Keratinocyte (primary cell): ENCODE measurements at places on chromosomes 6 and 20. TPM values are rescaled to one million over a fixed set of nuclear protein-coding genes. Genes with fewer than 3 reads are reported as not detected.

DNA sequence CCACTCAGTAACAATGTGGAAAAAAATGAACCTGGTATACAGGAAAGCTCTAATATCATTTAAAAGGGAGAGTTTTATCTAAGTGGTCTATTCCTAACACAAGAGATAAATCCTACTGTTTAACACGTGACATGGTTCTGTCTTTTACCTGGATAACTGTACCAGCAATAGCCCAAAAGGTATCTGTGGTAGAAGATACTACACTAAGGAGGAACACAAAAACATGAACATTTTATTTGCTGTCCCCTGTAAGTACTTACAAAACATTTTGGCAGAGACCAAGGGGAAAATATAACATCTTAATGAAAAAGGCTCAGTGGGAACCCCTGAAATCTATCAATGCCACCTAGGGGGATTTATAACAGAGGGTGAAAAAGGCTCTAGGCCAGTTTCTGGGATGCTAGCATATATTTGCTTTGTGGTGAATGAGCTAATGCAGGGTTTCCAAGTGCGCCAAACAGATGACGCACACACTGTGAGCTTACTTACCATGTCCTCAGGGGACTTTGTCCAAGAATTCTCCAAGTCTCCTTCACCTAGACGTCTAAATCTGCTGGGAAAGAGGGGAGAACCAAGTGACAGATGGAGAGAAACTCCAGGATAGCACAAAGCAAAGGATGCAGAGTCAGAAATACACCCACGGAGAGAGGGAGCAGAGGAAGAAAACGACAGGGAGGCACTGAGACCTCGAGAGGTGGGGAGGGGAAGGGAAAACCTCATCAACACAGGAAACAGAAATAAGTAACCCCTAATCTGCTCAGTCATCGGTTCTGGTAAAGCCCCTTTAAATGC, 147.9 kb upstream of the PRND start:
- H3K27me3 ChIP-seq = no peaks in the 10 kb centered on the region
- no peaks in the 10 kb centered on the region for H3K36me3 ChIP-seq
- no peaks in the 10 kb centered on the region for H3K4me1 ChIP-seq
- H3K27ac ChIP-seq = no peak overlapping the region

Gene BTNL2
- polyA plus RNA-seq = not detected in 3 replicates

Gene SAMD3
- polyA plus RNA-seq = 2.9 to 7.0 TPM (median 5.4 TPM) in 3 replicates

DNA sequence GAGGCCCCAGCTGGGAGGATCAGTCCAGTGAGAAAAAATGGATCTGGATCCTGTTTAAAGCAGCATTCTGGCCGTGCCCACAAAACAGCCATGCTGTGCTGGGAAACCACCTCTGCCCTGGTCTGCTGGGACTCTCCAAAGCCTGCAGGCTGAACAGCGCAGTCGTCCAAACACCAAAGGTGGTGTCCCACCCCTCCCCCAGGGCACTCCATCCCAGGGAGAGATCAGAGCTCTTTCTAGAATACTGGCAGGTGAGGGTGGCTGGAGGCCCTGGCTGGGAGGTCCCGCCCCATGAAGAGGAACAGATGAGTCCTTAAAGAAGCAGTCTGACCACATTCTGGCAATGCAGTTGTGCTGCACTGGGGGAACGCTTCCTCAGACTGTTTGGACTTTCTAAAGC, 84.6 kb downstream of the MRAP2 start:
- H3K27ac ChIP-seq = no peak overlapping the region
- no peaks in the 10 kb centered on the region for H3K4me1 ChIP-seq
- DNase-seq = no peak

Gene EDN3
- polyA plus RNA-seq = not detected in 3 replicates

DNA sequence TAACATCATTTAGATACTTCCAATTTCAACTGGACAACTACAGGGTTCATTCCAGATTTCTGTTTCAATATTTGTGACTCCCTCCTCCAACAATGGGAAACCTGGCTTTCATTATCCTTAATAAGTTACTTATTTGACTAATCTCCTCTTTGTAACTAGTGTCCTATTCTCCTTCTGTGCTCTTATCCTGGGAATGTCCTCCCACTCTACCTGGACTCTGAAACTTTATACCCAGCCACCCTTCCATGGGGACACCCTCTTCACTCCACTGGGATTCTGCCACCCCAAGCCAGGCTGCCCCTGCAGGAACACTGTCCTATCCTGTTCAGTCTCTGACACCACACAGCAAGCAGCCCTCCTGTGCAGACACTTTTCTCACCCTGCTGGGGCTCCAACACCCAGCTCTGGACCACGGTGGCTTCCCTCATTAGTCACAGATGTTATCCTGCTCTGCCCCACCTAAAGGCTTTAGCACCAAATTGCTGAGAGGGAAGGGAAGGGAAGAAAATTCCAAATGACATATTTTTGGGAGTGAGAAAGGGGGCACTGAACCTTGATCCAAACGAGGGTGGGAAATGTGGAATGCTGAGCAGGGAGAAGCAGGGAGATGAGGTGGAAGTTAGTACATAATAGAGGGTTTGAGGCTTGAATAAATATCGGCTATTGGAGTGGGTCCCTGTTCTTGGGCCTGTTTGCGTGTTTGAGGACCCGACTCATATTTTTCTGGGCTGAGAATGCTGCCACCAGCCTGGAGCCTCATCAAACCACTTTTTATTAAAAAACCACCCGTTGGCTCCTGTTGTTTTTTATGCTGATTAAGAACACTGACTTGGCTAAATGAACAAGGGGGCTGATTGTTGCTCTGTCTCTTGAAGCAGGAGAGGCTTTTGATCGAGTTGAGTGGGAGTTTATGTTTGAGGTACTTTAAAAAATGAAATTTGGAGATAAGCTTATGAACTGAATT, 54.0 kb upstream of the AKIRIN2 start:
- no peak overlapping the region for H3K4me3 ChIP-seq
- peaks cover 4% of the 10 kb centered on the region for H3K4me1 ChIP-seq
- H3K27me3 ChIP-seq = no peaks in the 10 kb centered on the region
- H3K27ac ChIP-seq = no peak overlapping the region
- DNase-seq = no peak

- DNase-seq = no peak
- no peaks in the 10 kb centered on the region for H3K27me3 ChIP-seq
- peaks cover 25% of the 10 kb centered on the region for H3K4me1 ChIP-seq
- H3K4me3 ChIP-seq = no peak overlapping the region
Measured at GRCh38 chr6:31657406-31658157, 1.9 kb downstream of the APOM start.

DNA sequence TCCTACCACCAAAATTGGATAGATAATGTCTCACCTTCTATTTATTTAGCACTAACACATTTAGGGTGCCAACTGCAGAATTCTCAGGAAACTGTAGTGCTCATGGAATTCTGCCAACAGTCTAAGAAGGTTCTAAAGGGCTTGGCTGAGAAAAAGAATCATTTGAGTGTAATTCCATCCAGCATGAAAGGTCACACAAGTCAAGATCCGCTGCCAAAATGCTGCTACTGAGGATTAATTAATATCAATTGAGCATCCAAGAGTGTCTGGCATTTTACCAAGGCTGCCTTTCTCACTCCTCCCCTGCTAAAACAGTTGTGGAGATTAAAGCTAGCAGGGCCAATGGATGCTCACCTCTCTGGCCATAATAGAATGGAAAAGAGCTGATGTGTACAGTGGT, 112.7 kb downstream of the FHL5 start:
- H3K27me3 ChIP-seq = no peaks in the 10 kb centered on the region
- H3K36me3 ChIP-seq = no peaks in the 10 kb centered on the region
- no peak overlapping the region for H3K27ac ChIP-seq
- DNase-seq = no peak

Gene AHCY
- 320 to 367 TPM (median 348 TPM) in 3 replicates for polyA plus RNA-seq
